ENCODE measurements at places on chromosomes 1 and 21.

DNA sequence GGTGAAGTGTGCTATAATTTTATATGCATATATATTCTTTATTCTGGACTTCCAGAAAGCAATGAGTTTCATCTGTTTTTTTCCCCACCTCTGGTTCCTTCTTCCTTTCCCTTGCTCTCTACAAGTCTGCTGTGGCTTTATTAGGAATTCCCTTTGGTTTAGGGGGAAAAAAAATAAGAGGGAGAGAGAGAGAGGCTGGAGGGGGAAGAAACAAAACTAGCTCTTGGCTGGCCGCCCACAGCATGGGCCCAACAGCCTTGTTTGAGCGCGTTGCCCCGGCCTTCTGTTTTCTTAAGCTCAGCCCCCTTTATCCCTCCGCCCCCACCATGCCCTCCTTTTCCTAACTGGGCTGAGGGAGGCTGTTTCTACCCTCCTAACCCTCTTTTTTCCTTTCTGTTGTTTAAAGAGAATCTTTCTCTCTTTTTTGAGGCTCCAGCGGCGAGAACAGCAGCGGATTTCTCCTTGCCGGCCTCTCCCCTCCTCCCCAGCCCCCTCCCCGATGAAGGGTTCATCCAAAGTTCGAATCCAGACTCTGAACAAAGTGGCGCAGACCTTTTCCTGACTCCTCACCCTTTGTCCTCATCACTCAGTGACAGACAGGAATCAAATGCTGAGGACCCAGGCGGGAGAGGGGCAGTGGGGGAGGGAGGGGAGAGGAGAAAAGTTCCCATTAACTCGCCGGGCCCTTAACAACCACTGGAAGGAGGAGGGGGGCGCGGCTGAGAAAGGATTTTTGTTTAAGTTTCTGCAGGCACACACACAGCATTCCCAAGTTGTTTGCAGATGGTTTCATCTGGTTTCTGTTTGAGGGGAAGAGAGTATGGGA lies 29.7 kb downstream of the PBX1 start:
- DNase-seq = no peak

DNA sequence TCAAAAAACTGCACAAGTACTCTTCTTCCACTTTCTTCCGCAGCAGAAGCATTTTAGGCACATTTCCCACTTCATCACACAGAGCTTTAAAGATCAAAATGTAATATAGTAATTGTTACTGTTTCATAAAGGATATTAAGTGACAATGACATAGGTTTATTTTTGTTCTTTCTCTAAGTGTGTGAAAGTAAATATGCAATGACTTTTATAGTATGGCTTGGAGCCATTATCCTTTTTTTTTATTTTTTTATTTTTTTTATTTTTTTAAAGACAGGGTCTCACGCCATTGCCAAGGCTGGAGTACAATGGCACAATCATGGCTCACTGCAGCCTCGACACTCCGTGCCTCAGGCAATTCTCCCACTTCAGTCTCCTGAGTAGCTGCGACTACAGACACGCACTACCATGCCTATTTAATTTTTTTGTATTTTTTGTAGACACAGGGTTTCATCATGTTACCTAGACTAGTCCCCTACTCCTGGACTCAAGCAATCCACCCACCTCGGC lies 7.0 kb downstream of the TRIM33 start:
- DNase-seq = no peak

GRCh38 chr1:203932556-203932955 lies 71.2 kb downstream of the SNRPE start:
- peak; percentile 29 for DNase-seq

DNA sequence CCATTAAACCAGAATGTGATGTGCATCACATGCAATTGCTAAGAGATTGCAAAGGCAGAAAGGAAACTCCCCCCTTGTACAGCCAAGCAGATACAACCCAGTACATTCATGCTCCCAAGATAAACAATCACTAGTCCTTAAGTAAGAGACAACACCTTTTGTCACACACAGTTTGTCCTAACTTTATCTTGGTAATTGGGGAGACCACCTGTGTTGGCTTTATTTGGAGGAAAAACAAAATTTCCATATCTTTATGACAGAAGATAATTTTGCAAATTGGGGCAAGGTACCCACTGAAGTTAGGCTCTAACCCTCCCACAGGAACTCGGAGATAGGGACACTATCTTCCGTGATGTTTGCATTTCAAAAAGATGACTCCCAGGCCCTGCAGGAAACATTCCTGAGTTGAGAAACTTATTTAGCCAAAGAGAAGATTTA lies 175.0 kb upstream of the TNR start:
- DNase-seq = no peak

DNA sequence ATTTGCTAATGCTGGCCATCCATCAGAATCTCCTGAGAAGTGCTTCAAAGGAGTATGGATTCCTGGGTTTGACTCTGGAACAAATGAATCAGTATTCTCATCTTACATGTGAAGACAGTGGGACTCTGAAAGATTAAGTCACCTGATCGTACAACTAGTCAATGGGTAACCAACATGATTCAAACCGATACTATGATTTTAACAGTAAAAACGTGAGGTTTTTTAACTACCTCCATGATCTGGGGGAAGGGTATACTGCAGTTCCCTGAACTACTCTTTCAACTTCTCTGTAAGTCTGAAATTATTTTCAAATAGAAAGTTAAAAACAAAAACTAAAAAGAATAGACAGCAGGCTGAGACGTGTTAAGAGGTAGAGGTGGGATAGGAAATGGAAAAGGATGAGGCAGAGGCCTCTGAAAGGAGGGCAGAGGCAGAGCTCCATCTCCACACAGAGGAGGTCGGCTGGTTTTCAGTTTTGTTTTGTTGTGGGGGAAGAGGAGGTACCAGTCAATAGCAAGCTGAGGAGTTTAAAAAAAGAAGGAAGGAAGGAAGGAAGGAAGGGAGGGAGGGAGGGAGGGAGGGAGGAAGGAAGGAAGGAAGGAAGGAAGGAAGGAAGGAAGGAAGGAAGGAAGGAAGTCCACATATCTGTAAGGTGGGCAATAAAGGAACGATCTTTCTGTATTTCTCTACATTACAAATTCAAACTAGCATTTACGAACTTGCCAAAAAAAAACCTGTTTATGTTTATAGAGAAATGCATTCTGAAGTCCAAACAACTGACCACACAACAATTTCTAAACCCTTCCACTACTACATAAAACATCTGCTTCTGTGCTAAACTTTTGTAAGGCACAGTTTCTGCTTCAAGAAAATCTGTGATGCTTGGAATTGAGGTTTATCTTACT lies 213.1 kb downstream of the RERE start:
- DNase-seq = no peak

GRCh38 chr1:183159960-183160359 lies 26.1 kb upstream of the LAMC2 start:
- no peak for DNase-seq

DNA sequence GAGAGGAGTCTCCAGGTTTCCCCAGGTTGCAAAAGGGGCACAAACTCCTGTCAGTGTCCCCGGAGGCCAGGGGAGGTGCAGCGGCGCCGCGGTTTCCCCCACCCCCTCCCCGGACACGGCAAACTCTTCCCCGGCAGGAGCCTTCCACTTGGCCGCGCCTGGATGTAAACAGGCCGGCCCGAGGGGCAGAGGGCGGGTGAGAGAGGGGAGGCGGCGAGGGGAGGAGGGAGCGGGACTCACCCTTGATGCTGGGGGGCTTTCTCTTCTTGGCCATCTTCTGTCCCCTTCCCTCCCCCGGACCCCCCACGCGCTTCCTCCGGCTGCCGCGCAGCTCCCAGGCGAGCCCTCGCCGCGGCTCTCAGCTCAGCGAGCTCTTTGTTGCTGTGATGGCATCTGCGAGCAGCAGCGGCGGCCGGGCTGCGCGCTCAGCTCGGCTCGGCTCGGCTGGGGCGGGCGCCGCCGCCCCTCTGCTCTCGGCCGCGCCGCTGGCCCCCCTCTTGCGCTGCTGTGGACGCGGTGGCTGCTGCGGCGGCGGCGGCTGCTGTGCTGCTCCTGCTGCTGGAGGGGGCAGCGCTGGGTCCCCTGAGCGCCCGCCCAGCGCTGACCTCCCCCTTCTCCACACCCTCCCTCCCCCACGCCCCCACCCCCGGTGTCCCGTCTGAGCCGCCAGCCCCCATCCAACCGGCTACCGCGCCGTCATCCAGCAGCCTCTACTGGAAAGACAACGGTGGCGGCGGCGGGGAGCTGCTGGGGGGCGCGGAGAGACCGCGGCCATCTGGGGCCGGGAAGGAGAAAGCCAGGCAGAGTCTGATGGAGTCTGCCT lies 4.9 kb upstream of the SLC44A5 start:
- no peak for DNase-seq

DNA sequence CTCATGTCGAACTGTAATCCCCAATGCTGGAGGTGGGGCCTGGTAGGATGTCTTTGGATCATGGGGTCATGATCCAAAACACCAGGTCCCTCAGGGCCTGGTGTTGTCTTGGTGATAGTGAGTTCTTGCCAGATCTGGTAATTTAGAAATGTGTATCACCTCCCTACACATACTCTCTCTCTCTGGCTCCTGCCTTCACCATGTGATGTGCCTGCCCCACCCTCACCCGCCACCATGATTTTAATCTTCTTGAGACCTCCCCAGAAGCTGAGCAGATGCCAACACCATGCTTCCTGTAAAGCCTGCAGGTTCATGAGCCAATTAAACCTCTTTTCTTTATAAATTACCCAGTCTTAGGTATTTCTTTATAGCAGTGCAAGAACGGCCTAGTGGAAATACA lies 136.4 kb downstream of the NR5A2 start:
- no peak for DNase-seq

GRCh38 chr1:172883387-172883791 lies 167.4 kb downstream of the TNFSF18 start:
- no peak for DNase-seq

DNA sequence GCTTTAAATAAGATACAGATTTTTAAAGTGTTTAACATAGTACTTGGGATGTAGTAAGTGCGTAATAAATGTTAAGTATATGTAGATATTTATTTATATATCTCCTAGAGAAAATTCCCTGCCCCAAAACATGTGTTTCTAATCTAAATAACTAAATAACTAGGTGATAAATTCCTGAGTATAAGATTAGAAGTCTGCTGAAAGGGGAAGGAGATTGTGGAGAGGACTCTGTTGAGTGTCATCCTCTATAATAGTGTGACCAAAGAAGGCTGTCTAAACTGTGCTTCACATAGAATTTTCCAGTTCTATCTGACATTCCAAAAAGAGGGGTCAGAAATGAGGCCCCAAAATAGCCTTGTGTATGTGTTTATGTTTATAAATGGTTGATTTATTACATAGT lies 590.5 kb upstream of the ADAMTS5 start:
- DNase-seq = no peak

GRCh38 chr21:43585924-43586413 lies 73.3 kb downstream of the HSF2BP start:
- DNase-seq = no peak

DNA sequence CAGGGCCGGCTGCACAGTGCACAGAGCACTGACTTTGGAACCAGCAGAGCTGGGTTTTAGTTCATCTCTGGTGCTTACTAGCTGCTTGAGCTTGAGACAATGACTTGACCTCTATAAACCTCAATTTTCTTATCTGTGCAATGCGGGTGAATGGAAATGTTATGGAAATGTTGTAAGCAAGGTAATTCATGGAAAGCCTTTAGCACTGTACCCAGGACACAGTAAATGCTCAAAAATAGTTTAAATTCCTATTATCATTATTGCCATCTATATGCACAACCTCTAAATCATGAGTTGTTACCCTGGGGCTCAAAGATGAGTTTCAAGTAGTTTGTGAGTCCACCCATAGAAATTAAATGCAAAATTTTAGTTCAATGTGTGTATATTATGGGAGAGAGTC lies 99.5 kb downstream of the CSMD2 start:
- no peak for DNase-seq

GRCh38 chr1:17706445-17706844 lies 48.7 kb upstream of the ACTL8 start:
- no peak for DNase-seq

- DNase-seq = no peak
Measured at GRCh38 chr21:40602080-40602479, 244.9 kb downstream of the DSCAM start.

DNA sequence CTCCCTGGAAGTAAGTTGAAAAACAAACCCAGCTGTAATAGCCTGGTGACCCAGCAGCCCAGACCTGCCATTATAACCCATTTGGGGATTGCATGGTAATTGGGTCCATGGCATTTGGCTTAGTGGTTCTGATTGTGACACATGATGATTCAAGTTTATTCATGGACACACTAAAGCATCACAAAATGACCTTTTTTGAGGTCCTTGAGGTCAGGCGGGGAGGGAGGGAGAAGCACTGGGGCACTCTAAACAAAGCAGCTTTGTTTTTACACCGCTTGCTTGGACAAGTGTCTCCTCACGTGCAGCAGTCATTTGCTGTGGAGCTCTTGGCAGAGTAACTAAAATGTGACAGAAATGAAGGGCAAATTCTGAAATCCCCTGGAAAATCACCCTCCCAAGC lies 241.0 kb upstream of the SGIP1 start:
- no peak for DNase-seq

GRCh38 chr1:115976921-115977498 lies 697 bp downstream of the SLC22A15 start:
- DNase-seq = no peak

- DNase-seq = no peak
Measured at GRCh38 chr1:174786760-174787159, 213.0 kb upstream of the CACYBP start.

GRCh38 chr1:81590171-81590570 lies 210.6 kb upstream of the ADGRL2 start:
- no peak for DNase-seq

DNA sequence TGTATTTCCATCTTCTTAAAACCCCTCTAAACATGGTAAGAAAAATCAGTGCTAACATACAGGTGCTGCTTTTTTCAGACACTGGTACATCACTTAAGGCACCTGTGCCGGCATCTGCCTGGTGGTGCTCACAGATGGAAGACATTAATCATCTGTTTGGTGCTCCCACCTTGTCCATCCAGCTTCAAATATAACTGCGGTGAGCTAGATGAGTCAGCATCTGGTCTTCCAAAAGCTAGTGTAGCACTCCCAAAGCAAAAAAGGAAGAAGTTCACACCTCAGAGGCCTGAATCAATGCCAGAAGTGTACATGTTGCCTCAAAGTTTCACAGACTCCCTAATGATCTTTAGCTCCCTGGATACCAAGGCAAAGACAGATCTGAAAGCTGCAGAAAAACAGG lies 44.4 kb downstream of the TM2D1 start:
- DNase-seq = no peak

DNA sequence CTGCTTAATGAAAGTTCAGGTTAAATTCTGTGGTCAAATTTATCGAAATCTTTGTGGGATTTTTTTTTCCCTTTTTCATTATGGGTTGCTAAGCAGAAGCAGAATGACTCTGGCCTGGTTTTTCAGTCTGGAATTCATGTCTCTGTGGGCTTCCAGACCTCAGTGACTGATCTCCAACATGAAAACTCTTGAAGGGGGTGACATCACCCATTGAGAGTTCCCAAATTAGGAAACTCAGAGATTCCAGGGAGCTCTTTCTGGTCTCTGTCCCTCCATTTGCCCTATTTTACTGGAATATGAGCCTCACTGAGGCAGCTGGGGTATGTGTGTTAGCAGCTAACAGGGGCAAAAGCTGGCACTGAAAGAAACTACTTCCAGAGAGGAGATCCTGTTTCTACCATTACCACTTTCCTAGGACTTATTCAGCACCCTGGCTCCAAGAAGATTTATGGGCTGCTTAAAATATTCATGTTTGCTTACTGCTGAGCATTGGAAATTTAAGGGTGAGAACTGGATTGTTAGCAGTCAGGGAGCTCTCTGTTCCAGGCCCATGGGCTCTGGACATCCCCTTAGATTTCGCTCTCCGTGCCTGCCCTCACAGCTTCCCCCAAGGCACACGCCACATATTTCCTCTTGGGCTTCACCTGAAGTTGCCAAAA lies 203.4 kb upstream of the SPAG17 start:
- DNase-seq = no peak

All from OCI-LY7 (cell line).